Activated T-cell treated with anti-CD3 and anti-CD28 coated beads, Interleukin-2, amount 50 U/mL, for 4 hours (primary cell): ENCODE measurements at places on chromosomes 11 and 22.

GRCh38 chr11:115613986-115614632, 109.9 kb upstream of the CADM1 start:
- no peak for DNase-seq

DNA sequence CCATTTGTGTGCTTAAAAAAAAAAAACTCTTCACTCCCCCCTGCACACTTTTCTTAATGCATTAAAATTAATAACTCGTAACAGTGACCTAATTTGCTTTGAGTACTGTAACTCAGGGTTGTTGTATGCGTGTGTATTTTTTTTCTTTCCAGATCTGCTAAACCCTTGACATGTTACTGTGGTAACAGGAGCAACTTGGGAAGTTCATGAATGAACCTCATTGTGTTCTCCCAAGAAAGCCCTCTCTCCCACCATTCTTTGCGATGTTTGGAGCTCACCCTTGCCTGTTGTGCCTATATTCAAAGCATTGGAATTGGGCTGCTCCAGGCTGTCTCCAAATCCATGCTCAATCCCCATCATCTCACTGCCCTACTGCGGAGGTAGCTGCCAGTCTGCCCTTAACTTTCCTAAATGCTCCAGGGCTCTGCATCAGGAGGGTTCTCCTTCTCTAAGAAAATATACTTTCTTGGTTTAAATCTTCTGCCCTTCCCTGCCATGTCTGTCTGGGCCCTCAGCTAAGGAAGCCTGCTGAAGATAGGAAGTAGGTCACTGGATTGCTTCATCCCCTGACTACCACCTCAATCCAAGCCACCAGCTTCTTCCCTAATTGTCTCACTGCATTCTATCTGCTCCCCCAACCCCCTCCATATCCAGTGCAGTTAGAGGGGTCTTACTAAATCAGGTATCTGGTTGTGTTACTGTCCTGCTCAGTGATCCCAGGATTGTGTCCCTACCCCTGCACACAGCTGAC, 70.3 kb downstream of the KIRREL3 start:
- DNase-seq: no peak

GRCh38 chr11:56967726-56968125, 21.0 kb upstream of the OR5AK2 start:
- DNase-seq: no peak

DNA sequence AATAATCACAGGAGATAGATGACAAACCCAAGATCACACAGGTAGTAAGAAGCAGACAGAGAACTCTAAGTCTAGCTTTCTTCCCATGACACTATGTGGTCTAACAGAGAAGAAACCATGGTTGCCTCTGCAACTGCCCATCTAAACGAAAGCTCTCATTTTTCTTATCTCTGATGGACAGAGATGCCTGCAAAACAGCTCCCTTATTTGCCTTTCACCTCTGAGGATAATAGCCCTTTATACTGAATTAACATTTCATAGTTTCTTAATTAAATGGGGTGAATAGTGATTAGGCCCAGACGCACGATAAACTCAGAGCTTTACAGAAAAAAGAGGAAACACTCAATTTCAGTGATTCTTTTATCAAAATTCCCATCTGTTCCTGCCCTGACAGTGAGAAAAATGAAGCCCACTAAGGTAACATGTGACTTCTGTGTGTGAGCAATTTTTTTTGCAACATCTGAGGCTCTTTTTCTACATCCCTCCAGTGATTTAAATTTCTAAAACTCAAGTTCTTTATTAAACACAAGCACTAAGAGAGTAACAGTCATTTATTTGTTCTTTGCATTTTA, 24.6 kb downstream of the OR2AG2 start:
- DNase-seq: no peak

DNA sequence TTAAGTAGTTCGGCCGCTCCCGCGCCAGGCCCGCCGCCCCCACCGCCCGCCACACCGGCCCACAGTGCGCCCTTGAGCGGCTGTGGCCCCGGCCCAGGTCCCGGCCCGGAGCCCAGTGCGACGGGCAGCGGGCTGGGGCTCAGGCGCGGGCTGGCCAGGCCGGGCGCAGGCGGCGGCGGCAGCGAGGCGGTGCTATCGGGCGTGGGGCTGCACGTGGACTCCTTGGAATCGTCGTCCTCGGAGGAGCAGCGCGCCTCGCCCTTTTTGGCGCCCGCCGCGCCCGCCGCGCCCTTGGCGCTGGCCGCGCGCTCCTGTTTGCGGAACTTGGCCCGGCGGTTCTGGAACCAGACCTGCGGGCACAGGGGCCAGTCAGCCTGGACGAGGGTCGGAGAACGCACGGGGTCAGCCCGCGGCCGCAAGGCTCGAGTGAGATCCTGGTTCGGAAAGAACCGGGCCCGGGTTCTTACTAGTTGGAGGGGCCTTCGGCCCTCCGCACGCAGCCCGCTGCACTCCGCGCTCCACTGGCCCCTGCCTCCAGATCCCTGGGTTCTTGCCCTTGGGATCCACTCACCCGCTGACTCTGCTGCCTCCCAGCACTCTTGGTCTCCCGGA, 4.0 kb downstream of the PHOX2A start:
- DNase-seq: no peak

- DNase-seq: no peak
Observed at GRCh38 chr11:105466582-105467228, 143.2 kb upstream of the GRIA4 start.

DNA sequence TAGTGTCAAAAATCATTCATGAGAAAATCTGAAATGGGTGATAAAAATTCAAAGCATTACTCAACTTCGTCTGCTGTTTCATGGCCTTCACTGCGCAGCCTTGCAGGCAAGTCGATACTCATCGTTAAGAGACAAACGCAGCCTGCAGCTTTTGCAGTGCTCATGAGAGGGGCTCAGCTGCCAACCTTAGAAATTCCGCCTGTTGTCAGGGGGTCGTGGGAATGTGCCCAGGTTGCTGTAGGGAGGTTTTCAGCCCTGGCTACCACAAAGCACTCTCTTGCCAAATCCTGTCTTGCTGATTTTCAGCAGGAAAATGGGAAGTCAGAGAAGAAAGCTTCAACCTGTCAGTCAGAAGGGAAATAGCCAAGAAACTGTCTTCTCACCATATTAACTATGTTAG, 25.4 kb upstream of the GRAMD1B start:
- no peak for DNase-seq

DNA sequence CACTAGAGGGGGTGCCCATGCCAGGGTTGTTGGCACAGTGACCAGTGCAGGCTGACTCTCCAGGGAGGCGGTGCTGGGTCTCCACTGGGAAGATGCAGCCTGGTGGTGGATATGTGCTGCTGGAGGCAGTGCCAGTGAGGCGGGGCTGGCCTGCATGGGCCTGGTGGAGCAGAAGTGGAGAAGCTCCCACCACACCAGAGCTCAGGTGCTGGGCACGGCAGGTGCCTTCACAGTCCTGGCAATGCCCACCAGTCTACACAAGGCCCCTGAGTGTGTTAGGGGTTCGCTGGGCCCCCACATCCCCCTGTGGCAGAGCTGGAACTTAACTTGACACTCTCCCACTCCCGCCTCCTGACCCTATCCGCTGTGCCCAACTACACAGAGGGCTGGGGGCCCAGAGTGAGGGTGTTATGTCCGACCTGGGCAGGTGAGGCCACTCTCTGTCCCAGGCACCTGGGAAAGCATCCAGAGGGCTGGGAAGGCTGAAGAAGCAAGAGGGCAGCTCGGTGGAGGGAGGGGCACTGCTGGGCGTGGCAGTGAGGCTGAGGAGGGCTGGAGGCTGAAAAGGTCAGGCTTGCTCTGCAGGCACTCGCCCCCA, 102.4 kb upstream of the B3GAT1 start:
- no peak for DNase-seq

- no peak for DNase-seq
Observed at GRCh38 chr22:35053060-35053835, 12.7 kb upstream of the ISX start.

- no peak for DNase-seq
Observed at GRCh38 chr11:66115638-66116301, 45.7 kb downstream of the PACS1 start.

GRCh38 chr11:132859306-132859705, 673.0 kb downstream of the OPCML start:
- DNase-seq: no peak

DNA sequence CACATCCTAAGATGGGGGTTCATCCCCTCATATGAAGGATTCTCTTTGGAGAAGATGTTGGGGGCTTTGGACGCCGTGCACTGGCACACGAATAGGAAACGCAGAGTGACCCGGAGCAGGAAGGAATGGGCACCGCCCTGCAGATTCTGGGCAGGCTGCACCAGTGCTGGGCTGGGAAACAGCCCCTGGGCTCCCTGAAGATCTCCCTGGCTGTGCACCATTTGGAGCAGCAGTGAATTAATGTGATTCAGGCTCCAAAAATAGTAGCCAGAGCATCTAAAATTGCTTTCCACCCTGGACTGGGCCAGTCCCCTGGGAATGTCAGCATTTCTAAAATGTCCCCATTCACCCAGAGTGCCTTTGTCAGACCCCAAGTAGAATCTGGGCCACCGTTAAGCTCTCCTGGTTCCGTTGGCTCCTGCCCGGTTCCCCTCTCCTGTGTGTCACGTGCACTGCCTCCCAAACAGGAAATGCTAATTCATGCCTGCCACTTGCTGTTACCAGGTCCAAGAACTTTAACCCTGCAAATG, 18.6 kb downstream of the IRAG1 start:
- no peak for DNase-seq

- no peak for DNase-seq
Observed at GRCh38 chr11:13963949-13964770, 1.6 kb downstream of the SPON1 start.

DNA sequence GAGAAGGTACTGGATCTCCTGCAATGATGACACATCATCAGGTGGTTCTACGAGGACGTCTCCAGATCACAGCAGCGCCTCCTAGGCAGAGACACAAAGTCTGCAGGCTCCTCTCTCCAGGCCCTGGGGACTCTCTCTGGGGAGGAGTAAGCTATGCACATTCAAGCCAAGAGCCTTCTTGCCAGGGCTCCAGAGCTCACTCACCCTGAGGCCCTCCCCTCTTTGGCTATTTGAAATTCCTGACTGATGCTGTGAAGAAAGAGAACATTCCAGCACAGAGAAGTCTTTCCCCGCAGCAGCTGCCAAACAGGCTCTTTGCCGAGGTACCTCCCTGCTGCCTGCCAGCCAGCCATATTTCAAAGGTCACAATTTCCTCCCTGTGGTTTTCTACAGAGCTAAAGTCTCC, 204.9 kb downstream of the CSNK2A3 start:
- no peak for DNase-seq

- DNase-seq: no peak
Observed at GRCh38 chr22:36442506-36443197, 38.8 kb downstream of the TXN2 start.

DNA sequence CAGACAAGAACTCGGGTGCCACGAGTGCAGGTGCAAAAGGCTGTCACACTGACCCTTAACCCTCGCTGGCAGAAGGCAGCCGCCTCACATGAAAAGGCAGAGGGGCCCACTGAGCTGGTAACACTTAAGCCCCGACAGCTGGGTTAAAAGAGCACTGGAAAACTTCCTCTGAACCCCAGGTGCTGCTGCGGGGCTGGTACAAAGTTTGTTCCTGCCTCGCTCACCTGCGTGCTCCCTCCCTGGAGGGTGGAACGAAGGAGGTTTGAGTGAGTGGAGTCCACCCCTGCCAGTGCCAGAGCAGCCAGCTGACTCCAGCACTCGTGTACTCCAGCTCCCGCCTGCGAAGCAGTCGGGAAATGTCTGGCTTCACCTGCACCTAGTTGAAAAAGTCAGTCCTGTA, 12.6 kb downstream of the SULT4A1 start:
- no peak for DNase-seq

GRCh38 chr11:3903207-3903896, 47.9 kb downstream of the STIM1 start:
- DNase-seq: no peak

- DNase-seq: no peak
Observed at GRCh38 chr22:31911565-31912406, 32.5 kb upstream of the YWHAH start.

DNA sequence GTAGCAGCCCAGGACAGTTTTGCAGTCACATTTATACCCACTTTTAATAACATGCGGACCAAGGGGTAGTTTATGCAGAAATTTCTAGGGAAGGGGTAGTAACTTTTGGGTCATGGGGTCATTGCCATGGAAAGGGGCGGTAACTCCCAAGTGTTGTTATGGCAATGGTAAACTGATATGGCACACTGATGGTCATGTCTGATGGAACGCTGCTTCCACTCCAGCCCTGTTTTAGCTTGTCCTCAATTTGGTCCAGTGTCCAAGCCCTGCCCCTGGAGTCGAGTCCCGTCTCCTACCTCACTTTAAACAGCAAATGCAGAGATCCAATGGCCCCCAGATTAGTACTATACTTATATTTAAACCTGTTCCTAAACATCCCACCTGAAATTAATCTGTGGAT, 11.2 kb upstream of the SEC14L4 start:
- no peak for DNase-seq

- no peak for DNase-seq
Observed at GRCh38 chr11:117171404-117172061, 7.0 kb upstream of the SIDT2 start.

- DNase-seq: no peak
Observed at GRCh38 chr11:131540676-131541075, 170.3 kb downstream of the NTM start.

GRCh38 chr11:27464289-27464696, 8.3 kb downstream of the LGR4 start:
- DNase-seq: no peak

GRCh38 chr11:34601085-34601444, 19.8 kb upstream of the EHF start:
- no peak for DNase-seq

GRCh38 chr11:6328321-6328720, 8.0 kb upstream of the CAVIN3 start:
- no peak for DNase-seq

- DNase-seq: no peak
Observed at GRCh38 chr11:77266766-77267165, 34.7 kb downstream of the GDPD4 start.

- no peak for DNase-seq
Observed at GRCh38 chr11:28347371-28347770, 239.2 kb downstream of the METTL15 start.

GRCh38 chr11:110433393-110434333, 3.9 kb downstream of the FDX1 start:
- DNase-seq: no peak

DNA sequence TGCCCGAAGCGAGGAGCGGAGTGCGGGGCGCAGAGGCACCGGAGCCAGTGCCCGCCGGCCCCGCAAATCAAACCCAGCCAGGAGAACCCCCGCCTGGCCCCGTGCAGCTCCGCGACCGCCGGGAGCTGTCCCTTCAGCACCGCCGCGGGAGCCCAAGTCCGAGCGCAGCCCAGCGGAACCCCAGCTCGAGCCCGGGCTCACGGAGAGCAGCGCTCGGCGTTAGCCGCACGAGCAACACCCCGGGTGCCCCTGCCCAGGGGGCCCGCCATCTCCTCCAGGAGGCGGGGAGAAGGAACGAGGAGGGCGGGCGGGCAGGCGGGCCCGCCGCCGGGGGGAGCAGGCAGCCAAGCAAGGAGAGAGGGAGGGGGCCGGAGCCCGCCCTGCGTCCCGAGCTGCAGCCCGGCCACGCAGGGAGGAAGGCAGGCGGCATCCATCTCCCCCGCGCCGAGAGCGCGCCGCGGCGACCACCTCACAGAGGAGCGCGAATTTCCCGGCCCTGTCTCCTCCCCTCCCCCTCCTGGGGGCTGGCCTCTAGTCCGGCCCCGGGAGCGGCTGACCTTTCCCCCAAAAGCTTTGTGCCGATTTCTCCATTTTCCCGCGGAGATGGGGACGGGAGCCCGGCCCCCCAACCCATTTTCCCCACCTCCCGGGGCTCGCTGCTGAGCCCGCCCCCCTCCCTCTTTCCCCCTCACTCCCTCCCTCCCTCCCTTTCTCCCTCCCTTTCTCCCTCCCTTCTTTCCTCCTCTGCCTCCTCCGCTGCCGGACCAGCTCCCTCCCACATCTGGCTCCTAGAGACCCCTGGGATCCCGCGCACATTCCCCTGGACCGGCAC, 621 bp downstream of the KCNC1 start:
- no peak for DNase-seq

- DNase-seq: peak; percentile 55
Observed at GRCh38 chr11:65418681-65419459, 3.7 kb upstream of the NEAT1 start.
